Activated T-cell treated with anti-CD3 and anti-CD28 coated beads, Interleukin-2, amount 50 U/mL, for 4 hours (primary cell): ENCODE measurements at places on chromosomes 3 and 15.
A peak's percentile ranks its signal among the peaks of the same experiment; 100 is the strongest.

DNA sequence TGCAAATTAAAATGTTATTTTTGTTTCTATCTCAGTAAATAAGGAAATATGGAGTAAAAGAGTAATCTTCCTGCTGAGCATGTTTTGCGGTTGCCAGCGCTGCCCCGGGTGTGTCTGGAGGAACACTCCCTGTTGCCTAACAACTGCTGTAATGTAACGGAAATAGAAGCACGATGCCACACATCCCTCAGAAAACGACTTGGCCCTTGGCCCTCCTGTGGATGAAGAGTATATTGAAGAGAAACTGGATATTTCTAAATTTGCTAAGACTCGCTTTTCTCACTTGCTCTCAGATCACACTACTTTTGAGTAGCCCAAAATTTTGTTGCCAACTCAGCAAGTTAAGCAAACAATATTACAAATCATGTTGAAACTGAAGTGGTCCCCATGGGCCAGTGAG, 18.9 kb downstream of the CX3CR1 start:
- peak; percentile 36 for DNase-seq

DNA sequence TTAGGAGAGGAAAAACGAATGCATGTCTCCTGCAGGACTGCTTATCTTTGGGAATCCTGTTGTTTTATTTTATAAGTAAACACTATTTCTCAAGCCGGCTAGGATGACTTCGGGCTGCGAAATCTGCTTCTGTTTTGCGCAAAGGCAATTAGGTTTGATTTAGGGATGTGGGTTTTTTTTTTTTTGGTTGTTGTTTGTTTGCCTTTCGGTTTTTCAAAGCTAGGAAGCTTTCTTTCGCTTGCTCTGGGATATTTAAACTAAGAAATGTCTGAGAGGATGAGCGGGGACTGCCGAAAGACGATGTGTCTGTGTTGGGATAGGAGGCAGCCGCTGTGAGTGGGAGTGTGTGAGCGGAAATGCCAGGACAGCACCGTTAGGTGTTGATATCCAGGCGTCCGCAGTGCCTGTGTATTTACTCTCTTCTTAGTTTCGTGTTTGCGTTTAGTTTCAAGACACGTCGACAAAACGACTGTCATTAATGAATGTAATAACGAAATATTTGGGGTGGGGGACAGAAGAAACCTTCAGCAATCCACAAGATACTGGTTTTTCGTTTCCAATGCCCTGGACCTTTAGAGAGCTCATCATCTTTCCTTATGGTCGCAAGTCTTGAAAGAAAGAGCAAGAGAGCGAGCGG, 604 bp downstream of the ISL2 start:
- DNase-seq: no peak

DNA sequence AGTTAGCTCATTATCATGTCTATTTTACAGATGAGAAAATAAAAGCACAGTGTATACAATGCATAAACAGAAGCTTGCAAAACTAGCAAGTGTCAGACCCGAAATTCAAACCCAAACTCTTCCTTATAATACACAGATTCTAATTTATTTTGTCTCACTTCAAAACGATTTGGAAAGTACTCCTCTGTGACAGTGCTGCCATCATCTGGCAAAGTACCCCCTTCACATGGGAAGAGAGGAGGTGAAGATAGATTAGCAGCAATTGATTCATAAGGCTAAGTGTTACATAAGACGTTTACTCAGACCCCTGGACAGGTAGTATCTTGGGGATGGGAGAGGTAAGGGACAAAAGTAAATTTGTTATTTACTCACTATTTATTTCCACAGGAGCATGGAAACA, 744.0 kb upstream of the SGO1 start:
- DNase-seq: no peak

DNA sequence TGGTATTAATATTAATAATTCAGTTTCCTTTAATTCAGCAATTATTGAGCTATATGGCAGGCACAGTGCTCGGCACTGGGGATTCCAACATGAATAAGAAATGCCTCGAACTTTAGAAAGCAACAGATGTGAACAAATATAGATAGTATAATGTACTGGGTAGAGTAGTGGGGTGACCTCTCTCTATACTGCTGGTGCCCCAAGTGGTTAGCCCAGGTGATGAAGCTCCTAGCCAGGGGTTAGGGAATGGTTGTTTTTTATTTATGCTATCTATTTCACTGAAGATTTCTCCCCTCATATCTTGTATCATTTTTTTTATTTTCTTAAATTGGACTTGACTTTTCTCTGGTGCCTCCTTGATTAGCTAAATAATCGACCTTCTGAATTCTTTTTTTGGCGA, 62.1 kb downstream of the BHLHE40 start:
- no peak for DNase-seq

DNA sequence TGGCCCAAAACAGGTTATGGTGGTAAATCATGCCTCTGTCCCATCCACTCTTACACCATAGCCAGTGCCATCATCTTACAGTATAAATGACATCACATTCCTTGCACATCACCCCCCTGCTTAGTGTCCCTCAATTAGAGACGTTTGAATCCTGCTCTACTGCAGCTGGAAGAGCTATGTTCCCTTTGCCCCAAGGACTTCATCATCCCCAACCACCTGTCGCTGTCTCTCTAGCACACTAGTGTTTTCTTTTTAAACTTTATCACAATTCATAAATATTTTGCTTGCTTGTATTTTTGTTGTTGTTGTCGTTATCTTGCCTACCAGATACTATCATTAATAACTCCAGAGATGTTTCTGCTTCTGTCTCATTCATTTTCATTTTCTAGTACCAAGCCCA, 28.7 kb downstream of the SPTSSB start:
- no peak for DNase-seq

- DNase-seq: no peak
These were observed 10.2 kb upstream of the PLXND1 start for GRCh38 chr3:129616713-129617112.

GRCh38 chr3:191958980-191959671, 498.2 kb downstream of the PYDC2 start:
- DNase-seq: no peak

GRCh38 chr15:26242565-26243071, 379.5 kb upstream of the ATP10A start:
- no peak for DNase-seq

GRCh38 chr3:165195241-165195639, 944 bp downstream of the SLITRK3 start:
- DNase-seq: no peak

GRCh38 chr3:63351159-63352007, 73.3 kb downstream of the SYNPR start:
- DNase-seq: no peak

DNA sequence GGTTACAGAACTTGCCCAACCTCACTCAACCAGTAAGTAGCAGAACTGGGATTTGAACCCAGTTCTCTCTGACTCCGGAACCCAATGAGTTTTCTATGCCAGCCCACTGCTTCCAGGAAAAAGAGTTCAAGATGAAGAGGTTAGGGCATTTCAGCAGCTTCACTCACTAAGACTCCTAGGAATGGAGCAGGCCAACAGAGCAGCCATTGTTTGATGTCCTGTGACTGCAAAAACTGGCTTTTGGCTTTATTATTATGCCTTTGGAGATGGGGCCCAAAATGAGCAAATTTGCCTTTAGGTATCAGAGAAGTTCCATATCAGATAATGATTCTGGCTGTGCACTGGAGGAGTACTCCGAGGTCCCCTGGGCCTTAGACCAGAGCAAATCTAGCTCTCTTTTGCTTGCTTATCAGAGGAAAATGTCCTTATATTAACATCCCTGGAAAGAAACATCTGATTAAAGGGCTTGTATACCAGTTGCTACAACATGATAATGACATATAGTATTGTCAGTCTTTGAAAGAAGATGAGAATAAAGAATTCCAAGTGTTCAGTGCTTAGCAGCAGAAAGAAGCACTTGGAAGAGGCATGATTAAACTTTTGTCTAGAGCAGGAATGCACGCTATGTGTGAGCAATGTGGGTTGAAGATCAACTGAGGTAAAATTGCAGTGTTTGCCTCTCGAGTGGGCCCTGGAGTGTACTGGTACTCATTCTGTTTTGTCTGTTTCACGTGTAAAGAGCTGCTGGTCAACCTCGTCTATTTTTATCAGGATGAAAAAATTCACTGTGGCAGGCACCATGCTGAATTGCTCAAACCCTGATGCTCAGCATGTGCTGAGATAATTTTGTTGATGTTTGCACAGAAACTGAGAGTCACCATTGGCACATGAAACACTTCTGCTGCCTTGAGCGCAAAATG, 21.8 kb upstream of the KLHL24 start:
- DNase-seq: no peak

- no peak for DNase-seq
These were observed 42.3 kb downstream of the MAGEF1 start for GRCh38 chr3:184669578-184669977.

- no peak for DNase-seq
These were observed 307.5 kb downstream of the PYDC2 start for GRCh38 chr3:191768421-191768820.

GRCh38 chr3:123026565-123027291, 835 bp downstream of the SEMA5B start:
- no peak for DNase-seq

DNA sequence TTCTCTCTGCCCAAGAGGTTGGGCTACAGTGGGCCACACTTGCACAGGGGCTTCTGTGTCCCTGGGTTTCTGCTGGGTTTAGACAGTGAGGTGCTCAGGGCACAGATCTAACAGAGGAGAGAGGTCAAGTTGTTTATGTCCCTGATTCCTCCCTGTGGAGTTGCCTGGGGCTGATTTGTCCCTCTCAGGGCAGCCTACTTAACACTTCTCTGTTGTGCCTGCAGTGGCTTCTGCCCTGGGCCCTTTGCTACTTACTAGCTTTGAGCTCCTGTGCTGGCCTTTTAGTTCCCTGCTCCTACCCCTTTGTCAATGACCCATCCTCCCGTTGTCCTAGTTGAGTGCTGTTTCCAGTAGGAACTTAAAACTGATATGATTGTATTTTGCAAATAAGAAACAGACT, 114.0 kb upstream of the RGMA start:
- no peak for DNase-seq

DNA sequence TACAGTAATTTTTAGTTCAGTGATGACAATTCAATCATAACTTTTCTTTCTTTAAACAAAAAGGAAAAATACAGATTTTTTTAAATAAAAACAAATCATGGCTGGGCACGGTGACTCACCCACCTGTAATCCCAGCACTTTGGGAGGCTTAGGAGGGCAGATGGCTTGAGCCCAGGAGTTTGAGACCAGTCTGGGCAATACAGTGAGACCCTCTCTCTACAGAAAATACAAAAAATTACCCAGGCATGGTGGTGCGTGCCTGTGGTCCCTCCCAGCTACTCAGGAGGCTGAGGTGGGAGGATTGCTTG, 25.6 kb upstream of the ATG7 start:
- DNase-seq: no peak

DNA sequence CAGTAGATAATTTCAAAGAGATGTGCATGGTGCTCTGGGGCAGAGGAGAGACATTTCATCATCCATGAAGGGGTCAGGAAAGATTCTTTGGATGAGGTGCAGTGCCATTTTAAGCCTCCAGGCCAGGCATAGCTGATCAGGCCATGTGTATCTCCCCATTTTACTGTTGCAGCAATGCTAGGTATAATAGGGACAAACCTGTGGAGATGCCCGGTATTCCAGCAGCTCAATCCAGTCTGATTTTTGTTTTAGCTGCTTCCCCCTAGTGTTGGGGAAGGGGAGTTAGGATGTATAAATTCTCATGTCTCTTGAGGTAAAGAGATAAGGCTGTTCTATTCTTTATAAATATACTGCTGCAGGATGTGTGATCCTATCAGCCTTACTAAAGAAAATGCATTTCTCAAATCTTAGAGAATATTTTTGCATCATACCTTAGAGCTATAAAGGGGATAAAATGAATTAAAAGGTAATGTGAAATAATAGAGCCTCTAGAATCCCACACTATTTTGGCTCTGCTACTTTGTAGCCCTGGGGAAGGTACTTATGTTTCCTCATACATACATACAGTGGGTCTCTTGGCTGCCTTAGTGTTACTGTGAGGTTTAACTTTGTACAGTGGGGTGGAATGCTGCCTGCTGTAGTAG, 5.2 kb downstream of the CDV3 start:
- DNase-seq: no peak

DNA sequence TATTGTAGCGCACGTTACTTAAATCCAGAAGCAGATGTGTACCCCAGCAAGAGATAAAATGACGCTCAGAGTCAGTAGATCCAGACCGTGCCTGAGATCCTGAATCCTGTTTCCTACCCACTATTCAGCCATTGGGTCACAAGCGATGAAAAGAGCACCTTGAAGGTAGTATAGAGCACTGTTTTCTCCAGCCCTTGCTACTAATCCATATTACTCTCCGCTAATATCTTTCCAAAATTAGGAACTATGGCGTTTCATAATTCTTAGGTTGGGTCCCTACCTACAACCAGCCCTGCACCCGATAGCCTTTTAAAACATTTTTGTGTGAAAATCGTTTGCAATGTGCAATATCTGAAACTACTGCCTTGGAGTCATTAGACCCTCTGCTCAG, 596 bp downstream of the BTD start:
- DNase-seq: no peak

DNA sequence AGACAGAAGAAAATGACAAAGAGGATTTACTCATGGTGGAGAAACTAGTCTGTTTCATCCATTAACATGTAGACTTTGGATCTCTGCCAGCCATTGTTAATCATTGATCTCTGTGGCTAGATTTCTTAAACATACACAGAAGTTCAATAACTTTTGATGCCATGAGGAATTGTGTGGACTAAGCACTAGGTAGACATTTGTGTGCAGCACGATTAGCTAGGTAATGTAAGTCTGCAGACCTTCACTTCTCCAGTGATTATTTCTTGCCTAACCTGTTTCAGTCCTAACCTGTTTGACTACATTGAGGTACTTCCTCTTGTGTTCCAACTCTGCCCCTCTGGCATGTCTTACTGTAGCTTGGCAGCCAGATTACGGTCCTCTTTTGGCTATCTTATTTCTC, 928.5 kb upstream of the ROBO1 start:
- no peak for DNase-seq

DNA sequence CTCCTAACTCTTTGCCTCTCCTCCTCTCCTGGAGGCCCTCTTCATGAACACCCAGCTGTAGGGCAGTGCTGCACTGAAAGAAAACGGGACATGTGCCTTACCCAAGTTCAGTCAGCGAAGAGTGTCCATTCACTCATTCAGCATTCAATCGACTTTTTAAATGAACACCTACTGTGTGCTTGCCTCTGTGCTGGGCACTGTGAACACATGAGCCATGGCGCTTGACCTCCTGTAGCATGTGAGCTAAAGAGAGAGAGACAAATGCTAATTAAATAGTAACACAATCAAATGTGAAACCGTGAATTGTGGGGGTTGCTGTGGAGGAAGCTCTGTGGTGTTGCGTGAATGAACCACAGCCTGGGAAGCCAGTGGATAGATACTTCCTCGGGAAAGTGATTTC, 43.4 kb downstream of the ST6GAL1 start:
- DNase-seq: no peak

- no peak for DNase-seq
These were observed 113.4 kb upstream of the LRRFIP2 start for GRCh38 chr3:37287776-37288175.

DNA sequence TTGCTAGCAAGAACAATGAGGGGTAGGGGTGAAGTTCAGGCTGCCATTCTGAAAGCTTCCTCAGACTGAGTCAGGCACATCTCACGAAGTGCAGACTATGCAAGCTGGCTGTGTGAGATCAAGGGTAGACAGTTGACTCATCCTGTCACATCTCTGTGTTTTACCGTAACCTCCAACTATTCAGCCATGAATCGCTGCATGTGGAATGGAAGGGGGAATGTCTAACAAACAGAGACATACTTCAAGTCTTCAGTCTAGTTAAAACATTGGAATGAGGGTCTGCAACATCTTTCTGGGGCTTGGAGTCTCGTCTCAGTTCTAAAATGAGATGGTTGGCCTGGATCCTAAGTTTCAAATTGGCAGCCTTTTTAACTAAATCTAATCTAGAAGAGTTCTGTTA, 25.9 kb downstream of the AGTR1 start:
- no peak for DNase-seq
